ENCODE measurements at places on chromosomes 6 and 20.

DNA sequence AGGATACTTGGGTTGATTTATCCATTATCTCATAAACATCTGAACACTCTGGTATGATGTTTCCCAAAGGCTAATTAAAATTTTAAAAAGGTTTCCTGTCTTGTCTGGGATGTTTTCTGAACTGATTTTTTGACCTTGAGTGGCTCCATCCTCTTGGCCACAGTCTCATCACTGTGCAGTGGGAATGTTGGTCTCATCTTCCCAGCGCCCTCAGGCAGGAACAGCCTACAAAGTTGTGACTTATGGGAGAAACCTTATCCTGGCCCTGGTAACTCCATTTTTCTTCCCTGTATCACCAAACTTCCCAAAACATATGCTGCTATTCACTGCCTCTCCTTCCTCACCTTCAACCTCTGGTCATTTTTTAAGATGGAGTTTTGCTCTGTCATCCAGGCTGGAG lies 6.8 kb upstream of the BPIFA3 start:
- no peak for DNase-seq

DNA sequence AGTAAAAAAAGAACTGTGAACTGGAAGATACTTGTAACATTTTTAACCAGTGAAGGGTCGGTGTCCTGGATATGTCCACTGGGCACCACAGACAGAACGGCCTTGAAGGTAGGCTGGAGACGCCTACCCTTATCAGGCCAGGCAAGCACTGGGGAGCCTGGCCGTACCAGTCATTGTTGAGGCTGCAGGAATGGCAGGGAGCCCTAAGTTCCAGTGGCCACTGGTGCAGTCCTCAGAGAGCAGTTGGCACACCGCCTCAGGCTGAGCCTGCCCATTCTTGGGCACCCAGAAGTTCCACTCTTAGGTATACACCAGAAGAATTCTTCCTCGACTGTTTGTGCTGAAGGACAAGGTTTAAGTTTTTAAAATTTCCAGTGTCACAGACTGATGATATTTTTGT lies 20.5 kb downstream of the DNAJC5 start:
- no peak for DNase-seq

DNA sequence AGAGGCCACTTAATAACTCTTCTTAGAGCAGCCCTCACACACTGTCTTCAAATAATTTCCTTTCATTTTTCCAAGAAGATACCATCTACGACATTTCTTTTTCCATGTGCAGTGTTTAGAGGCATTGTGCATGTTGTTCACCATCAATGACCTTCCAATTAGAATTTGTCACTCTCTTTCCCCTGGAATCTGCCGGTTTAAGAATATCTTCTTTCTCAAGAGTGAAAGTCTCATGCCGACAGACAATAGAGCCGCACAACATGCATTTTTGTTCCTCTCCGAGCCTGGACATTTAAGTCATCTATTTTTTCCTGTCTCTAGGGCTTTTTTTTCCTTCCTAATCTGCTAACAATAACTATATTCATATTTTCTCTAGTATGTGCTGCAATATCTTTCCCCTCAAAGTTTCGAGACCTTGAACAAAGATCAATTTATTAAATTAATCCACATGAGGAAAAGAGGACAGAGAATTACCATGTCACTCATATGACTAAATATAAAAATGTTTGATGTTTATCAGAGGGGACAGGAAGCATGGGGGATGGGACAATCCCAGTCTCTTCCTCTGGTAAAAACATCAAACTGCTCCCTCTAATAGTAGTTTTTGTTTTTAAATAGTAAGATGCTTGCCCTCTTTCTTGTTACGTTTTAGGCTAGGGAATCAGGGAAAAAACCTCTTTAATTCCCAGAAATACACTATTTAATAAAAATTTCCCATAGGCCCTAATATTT lies 893.4 kb downstream of the C6orf118 start:
- DNase-seq = no peak

GRCh38 chr6:39195792-39196385 lies 33.4 kb downstream of the KCNK5 start:
- no peak for DNase-seq

- DNase-seq = no peak
Observed at GRCh38 chr20:10647471-10647870, 26.3 kb downstream of the JAG1 start.

DNA sequence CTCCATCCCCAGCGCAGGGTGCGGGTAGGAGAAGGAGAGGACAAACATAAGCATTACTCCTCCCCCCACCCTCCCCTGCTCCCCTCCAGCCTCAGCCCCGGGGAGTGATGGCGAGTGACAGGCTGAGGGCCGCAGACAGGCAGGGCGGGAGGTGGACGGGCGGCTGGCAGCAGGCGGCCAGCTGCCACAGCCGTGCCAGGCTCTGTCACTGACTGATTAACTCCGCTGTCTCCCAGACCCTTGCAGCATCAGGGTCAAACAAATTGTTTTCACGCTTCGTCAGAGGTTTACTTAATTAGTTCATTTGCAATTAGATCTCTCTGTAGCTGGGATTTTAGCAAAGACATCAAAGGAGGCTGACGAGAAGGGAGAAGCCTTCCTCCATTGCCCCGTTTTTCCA lies 41.9 kb downstream of the FOXP4 start:
- DNase-seq = no peak

DNA sequence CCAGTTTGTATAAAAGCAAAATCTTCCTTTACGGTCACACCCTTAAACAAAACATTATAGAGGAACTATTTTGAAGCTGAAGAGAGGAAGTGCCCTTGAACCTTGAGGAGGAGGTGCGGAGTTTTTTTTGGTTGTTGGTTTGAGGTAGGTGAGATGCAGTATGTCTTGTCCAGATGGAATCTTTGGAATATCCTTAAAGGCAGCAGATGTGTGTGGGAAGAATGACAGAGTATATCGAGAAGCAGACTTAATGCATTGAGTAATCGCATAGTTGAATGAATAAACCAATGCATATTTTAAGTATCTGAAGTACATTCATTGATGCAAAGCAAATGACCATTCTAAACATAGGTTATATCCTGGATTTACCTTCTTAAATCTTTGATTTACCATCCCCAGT lies 49.9 kb downstream of the AIG1 start:
- DNase-seq = no peak

DNA sequence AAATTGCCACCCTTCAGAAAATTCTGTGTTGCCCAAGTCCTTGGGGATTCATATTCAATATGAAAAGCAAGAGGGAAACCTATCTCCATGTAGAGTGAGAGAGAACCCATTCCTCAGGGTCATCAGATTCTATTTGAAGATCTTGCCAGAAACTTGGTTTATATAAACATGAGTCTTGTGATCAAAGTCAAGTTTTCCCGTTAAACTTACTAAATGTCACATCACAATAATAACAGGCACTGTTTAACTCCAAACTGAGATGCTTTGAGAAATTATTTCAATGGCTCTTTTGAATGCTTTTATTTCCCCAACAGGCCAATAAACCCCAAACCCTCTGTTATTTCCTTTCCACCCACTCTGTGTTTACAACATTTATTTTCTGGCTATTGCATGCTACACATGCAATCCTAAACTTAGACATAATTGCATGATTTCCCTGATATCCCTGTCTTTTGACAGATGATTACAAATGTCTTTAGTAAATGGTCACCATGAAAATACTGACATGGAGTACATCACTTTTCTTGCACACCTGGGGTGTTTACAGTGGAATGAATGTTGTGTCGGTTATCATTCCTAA lies 31.1 kb upstream of the SSTR4 start:
- DNase-seq = no peak

- DNase-seq = no peak
Observed at GRCh38 chr6:110476046-110476849, at the start of gene SLC22A16. Gene SLC22A16 (minus strand): TSS chr6:110476613. CDS start chr6:110476574, 39 bp downstream.

DNA sequence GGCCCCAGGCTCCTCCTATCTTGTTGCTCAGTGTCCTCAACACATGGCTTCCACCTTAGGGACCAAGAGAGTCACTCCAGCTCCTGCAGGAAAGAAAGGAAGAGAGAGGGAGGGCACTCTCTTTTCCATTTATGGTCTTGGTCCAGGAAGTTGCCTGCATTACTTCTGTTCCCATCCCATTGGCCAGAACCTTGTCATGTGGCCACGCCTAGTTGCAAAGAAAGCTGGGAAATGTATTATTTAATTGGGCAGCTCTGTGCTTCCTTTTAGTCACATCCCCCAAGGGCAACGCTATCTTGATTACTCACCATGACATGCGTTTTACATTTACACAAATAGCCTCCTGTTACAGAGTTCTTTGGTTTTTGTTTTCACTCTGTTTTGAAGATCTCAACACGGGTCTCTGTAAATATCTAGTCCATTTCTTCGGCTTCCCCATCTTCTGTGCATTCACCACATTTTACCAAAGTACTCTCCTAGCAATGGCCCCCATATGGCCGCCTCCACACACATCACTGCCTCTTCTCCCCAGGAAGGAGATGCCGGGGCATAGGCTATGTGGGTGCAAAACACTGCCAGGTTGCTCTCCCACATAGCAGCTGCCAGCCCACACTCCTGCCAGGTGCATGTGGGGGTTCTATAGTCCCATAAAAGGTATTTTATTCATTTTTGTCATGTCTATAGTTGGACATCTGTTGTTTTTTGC lies 35.7 kb upstream of the ZMYND8 start:
- no peak for DNase-seq

DNA sequence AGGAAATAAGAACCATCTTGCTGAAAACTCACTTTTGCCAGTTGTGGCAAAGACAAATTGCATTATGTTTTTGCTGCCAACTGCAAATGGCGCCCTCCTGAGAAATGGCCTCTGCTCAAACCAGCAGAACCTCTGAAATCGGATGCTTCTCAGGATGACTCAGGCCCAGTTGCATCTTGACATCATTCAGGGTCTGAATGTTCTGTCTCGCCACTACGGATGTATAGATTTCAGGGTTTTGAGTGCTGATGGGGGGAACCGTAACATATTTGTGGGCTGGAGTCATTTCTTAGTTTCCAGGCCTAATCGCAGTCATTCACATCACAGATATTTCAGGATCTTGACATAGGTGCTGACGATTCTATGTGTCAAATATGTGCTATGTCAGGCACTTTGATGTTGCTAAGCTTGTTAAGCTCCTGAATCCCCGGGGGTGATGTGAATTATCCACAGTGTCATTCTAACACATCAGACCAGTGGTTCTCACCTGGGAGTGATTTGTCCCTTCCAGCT lies 207.1 kb downstream of the NFATC2 start:
- no peak for DNase-seq

- DNase-seq = no peak
Observed at GRCh38 chr6:16824845-16825685, 63.8 kb upstream of the ATXN1 start.

- DNase-seq = no peak
Observed at GRCh38 chr6:13273931-13274706, 54.2 kb downstream of the TBC1D7 start.

- DNase-seq = no peak
Observed at GRCh38 chr6:5412663-5413062, 151.3 kb downstream of the FARS2 start.

DNA sequence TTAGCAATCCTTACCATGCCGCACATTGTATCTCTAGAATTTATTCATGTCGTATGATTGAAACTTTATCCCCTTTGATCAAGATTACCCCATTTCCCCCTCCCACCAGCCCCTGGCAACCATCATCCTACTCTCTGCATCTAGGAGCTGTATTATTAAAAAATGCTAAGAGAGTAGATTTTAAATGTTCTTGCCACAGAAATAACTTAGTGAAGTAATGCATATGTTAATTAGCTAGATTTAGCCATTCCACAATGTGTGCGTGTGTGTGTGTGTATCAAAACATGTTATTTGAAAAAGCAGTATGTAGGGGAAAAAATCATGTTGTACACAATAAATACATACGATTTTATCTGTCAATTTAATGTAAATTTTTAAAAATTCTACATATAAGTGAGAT lies 11.9 kb upstream of the SPINT3 start:
- DNase-seq = no peak

DNA sequence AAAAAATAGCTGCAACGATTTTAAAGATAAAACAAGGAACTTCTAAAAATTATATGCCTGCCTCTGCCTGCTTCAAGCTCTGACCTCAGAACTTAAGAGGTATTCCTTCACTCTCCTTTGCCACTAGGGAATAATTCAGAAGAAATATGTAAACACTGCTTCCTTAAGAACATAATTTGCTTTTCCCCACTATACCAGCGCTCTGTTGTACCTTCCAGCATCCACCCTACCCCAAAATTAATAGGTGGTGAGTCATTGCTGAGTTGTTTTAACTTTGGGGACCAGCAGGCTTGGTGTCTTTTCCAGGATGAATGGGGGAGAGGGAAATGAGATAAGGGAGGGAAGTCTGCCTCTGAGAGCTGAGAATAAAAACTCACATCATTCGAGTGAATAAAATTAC lies 107.7 kb upstream of the ATXN1 start:
- no peak for DNase-seq

- no peak for DNase-seq
Observed at GRCh38 chr20:7383216-7383615, 557.0 kb downstream of the HAO1 start.

- no peak for DNase-seq
Observed at GRCh38 chr6:140540743-140541142, 1166.3 kb upstream of the CITED2 start.

- DNase-seq = no peak
Observed at GRCh38 chr20:2238601-2239000, 57.2 kb upstream of the TGM3 start.

GRCh38 chr6:118844915-118845314 lies 49.0 kb upstream of the ASF1A start:
- DNase-seq = no peak

- DNase-seq = no peak
Observed at GRCh38 chr6:113980937-113981554, 10.1 kb upstream of the HDAC2 start.

GRCh38 chr20:62622877-62623487 lies 19.3 kb upstream of the SLCO4A1 start:
- no peak for DNase-seq

DNA sequence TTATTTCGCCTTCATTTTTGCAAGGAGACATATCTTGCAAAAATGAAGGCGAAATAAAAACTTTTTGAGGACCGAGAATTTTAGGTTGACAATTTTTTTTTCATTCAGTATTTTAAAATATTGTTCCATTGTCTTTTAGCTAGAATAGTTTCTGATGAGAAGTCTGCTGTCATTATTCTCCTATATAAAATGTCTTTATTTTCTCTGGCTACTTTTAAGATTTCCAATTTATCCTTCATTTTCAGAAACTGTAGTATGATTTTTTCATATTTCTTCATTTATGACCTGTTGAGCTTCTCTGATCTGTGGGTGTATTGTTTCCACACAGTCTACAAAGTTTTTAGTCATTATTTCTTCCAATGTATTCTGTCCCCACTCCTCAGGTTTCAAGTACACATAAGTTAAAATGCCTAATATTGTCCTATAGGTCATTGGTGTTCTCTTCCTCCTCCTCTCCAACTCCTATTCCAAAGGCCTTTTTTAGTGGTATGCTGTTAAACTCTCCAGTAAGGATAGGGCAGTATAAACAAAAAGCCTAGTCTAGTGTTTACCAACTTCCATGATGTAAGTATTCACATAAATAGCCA lies 15.7 kb downstream of the AHI1 start:
- DNase-seq = no peak

- DNase-seq = no peak
Observed at GRCh38 chr6:94487371-94487770, 1068.0 kb upstream of the EPHA7 start.

DNA sequence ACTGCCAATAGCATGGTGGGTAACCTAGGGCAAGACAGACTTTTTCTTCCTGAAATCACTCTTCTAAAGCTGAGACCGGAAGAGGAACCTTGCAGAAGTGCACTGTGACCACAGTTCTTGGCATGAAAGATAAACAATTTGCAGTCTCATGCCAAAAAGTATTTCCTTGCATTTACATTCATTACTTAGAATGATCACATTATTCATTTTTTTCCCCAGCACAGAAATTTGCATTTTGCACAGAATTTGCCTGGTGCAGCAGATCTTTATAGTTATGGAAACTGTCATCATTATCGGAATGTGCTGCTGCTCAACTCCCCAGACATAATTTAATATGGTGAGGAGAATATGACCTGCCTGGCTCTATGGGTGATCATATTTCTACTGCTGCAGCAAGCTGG lies 42.2 kb upstream of the EDN3 start:
- DNase-seq = no peak
